ELR (cell line): ENCODE measurements at places on chromosomes 6 and 20.

DNA sequence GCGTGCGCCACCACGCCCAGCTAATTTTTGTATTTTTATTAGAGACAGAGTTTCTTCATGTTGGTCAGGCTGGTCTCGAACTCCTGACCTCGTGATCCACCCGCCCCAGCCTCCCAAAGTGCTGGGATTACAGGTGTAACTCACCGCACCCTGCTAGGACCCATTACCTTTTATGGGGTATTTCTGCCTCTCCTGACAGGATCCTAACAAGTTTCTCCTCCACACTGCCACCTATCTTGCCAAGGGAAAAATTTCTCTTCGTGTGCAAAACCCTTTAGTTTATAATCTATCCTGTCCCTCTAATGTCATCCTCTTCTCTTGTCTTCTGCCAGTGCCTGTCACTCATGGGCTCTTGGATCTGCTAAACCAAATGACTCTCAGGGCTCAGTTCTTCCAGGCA is 1.9 kb downstream of the STMND1 start:
- peak; percentile 30 for DNase-seq

DNA sequence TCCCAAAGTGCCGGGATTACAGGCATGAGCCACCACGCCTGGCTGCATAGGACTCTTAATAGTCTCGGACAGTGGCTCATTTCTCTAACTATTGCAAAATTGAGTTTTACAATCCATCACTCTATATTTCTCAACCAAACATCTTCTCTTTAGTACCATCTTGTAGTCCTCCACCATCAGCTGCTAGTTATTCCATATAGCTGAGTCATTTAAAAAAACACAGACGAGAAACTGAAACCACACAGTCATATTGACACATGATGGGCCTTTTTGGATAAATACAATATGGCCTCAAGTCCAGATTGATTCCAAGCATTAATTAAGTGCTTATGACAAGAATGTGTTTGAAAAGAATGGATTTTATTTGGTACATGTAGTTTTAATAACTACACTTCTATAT is 599.1 kb downstream of the MEI4 start:
- DNase-seq = no peak

GRCh38 chr6:158609455-158610155 is 34.9 kb downstream of the DYNLT1 start:
- no peak for DNase-seq

- DNase-seq = no peak
These were observed 69.8 kb downstream of the TMEM170B start for GRCh38 chr6:11607383-11607782.

DNA sequence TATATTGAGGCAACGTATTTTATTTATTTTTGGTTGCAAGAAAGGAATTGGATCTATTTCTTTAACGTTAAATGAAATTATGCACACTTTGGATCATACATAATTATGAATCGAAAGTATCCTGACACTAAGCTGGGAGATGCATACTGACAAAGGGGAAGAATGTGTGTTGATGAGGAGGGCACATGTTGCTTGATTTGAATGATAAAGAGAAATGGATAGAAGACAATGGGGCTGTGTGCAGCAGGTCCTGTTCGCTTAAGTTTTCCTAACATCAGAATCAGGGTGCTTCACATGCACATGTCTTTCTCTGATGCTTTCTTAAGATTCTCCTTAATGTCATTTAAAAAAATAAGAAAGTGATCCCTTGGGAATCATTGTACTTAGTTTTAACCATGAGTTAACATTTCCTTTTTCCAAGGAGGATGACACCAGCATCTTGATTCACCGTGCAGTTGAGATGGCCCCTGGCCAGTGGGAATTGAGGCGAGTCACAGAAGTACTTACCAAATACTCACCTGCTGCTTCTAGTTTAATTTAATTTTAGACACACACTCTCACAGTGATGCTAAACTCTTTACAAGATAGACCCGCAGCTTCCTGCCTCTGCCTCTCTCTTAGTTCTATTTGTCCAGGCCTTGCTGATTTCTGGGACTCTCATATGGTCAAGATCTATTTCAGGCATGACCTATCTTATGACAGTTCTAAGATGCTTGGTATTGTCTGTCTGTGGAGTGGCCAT is 116.5 kb downstream of the CLIC5 start:
- DNase-seq = peak; percentile 4

DNA sequence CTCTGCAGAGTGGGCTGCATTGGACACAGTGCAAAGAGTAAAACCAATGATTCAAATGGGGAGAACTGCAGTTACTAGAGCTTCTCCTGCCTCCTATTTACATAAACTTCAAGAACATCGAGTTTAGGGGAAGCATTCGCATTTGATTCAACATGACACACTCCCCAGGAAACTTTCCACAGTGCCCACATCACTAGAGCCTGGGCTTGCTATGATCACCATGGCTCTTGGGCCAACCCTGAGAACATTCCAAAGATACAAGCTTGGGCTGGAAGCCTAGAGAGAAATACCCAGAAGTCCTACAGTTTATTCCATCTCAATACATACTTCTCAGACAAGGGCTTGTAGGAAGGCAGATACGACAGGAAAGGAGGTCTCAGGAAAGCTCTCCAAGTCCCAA is 337.9 kb downstream of the CD83 start:
- no peak for DNase-seq

- no peak for DNase-seq
These were observed 13.5 kb downstream of the PFDN4 start for GRCh38 chr20:54221353-54221752.

- DNase-seq = peak; percentile 95
These were observed 32.2 kb upstream of the ASXL1 start for GRCh38 chr20:32325706-32326503.

- no peak for DNase-seq
These were observed 31.1 kb downstream of the POFUT1 start for GRCh38 chr20:32238483-32239425.

DNA sequence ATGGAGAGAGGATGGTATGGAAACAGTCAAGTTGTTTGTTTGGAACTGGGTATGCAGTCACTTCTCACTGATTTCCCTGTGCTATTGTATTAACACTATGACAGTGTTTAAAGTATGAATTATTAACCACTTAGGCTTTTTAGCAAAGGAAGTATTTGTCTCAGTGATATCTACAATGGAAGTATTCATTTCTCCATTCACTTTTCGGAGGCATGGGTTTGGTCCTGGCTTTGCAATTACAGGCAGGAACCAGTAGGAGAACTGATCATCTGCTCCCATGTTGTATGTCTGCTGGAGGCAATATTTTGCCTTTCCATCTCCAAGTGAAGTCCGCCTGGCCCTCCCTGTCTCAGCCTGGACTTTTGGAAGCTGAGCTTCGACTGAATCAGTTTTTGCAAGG is 30.6 kb upstream of the EXOC2 start:
- no peak for DNase-seq

GRCh38 chr6:43771210-43771857 is 1.3 kb downstream of the VEGFA start:
- DNase-seq = peak; percentile 77

- no peak for DNase-seq
These were observed 14.7 kb downstream of the ZNF335 start for GRCh38 chr20:45957021-45957941.

DNA sequence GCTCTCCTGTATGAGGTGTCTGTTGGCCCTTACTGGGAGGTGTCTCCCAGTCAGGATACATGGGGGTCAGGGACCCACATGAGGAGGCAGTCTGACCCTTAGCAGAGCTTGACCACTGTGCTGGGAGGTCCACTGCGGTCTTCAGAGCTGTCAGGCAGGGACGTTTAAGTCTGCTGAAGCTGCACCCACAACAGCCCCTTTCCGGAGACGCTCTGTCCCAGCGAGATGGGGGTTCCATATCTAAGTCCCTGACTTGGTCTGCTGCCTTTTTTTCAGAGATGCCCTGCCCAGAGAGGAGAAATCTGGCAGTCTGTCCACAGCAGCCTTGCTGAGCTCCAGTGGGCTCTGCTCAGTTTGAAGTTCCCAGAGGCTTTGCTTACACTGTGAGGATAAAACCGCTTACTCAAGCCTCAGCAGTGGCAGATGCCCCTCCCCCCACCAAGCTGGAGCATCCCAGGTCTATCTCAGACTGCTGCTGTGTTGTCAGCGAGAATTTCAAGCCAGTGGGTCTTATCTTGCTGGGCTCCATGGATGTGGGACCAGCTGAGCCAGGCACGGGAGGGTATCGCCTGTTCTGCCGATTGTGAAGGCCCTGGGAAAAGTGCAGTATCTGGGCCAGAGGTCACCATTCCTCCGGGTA is 36.3 kb upstream of the IBTK start:
- DNase-seq = no peak

DNA sequence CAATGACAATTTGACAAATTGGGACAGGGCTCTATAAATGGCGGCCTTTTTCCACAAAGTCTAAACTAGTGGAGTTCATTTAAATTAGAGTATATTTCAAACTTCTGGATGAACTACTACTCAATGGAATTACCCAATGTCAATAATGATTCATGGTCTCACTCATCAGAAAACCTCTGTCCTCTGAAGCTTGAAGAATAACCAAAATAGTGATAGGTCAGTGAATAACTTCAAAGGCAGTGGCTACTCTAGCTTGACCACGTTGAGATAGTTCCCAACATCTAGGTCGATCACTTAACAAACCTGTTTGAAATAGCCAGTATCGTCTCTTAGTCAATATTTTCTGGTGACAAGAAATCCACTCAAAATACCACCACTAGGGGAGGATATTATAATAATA is 197.6 kb downstream of the HDGFL1 start:
- peak; percentile 7 for DNase-seq

GRCh38 chr6:31626952-31627351 is 6.4 kb downstream of the PRRC2A start:
- no peak for DNase-seq

DNA sequence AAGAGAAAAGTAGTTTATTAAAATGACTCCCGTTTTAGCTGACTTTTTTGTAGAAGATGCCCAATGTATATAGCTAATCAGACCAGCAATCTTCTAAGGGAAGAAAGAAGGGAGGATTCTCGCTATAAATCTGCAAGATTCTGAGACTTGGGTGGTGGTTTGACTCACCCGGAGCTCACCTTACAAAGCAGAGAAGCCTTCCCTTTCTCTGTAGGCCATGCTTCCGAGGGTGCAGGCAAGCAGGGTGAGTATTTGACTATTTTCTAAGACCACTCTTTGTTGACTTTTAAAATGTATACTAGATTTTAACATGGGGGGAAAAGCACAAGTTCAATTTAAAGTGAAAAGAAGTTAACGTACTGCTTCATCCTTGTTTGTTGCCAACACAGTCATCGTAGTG is 2.7 kb downstream of the OLIG3 start:
- no peak for DNase-seq

- DNase-seq = peak; percentile 56
These were observed 83.7 kb downstream of the SULF2 start for GRCh38 chr20:47701612-47702011.

DNA sequence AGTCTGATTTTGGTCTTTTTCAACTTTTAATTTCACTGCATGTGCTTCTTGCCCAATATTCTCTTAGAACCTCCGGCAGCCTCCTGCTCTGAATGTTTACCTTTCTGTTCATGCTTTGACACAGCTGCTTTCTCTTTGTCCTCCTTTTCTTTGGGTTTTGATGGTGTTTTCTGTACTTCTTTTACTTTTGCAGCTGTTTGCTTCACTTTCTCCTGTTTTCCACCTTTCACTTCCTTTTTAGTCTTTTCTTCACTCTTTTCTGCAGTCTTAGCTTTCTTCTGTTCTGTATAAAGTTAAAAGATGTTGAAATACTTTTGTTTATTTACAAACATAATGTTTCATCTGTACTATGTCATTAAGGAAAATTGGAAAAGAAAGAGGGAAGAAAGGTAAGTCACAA is 133.1 kb downstream of the TRDN start:
- no peak for DNase-seq

DNA sequence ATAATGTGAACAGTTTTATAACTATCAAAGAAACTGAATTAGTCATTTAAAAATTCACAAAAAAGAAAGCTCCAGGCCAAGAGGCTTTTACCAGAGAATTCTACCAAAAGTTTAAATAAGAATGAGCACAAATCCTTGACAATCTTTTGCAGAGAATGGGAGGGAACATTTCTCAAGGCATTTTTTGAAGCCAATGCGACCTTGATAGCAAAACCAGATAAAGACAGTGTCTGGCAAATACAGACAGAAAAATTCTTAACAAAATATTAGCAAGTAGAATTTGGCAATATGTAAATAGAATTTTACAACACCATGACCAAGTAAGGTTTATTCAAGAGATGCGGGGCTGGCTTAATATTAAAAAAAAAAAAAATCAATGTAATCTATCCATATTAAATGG is 41.7 kb downstream of the RNF24 start:
- DNase-seq = no peak

- peak; percentile 7 for DNase-seq
These were observed 206.2 kb downstream of the WDR27 start for GRCh38 chr6:169495601-169496000.

DNA sequence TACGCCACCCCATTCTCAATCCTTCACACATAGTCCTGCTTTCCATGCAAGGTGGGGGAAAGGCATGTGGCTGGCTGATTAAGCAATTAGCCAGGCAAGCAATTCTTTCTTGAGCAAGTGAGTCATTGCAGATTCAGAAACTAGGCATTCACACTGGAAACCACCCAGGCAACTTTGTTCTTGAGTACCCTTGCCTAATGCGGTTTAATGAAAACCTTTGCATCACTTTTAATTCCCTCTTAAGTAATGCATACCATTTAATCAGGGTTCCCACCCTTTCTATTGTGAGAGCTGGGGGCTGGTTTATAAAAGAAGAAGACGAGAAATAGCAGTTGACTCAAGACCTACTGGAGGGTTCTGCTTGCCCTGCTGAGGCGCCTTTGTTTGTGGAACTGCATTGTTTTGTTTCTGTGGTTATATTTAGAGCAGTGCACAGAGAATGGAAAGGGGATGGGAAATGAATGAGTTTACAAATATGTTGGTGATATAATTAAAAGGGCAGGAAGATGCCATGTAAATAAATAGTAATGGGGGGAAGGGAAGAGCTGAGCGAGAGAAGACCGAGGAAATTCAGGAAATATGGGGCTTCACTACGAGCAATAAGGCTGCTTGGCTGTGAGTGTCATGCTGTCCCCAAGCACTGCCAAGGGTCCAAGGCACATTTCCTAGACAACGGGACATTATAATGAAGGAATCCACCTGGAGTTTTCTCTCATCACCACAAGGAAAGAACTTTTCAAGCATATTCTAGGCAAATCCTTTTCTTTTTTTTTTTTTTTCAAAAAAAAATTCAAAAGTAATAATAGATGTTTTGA is 48.8 kb upstream of the TSHZ2 start:
- peak; percentile 10 for DNase-seq

DNA sequence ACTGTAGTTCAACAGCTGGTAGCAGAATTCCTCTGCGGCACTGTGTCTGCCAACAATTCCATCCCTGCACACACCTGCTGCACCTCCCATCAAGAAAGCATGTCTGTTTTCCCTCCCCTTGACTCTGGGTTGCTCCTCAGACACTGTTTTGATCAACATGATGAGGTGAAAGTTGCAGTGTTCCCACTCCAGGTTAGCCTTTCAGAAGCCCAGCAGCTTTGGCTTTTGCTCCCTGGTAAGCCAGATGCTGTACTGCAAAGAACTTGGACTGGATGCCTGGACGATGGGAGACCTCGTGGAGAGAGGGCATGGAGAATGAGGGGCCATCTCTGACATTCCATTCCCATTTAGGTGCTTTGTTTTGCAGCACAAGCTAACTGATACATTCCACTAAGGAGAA is 79.1 kb upstream of the MAFB start:
- no peak for DNase-seq

- DNase-seq = peak; percentile 78
These were observed 751.0 kb downstream of the CD109 start for GRCh38 chr6:74447013-74447412.

GRCh38 chr20:53001498-53002301 is 29.5 kb downstream of the TSHZ2 start:
- DNase-seq = no peak

GRCh38 chr6:52063584-52064344 is 23.6 kb downstream of the PKHD1 start:
- DNase-seq = peak; percentile 51
